ENCODE measurements at places on chromosomes 7 and 10. TPM values are rescaled to one million over a fixed set of nuclear protein-coding genes. Genes with fewer than 3 reads are reported as not detected.

GRCh38 chr10:13483951-13484350 is 44.9 kb downstream of the BEND7 start:
- H3K36me3 ChIP-seq = no peaks in the 10 kb centered on the region
- no peak for DNase-seq
- no peak overlapping the region for H3K4me3 ChIP-seq
- H3K27ac ChIP-seq = no peak overlapping the region

DNA sequence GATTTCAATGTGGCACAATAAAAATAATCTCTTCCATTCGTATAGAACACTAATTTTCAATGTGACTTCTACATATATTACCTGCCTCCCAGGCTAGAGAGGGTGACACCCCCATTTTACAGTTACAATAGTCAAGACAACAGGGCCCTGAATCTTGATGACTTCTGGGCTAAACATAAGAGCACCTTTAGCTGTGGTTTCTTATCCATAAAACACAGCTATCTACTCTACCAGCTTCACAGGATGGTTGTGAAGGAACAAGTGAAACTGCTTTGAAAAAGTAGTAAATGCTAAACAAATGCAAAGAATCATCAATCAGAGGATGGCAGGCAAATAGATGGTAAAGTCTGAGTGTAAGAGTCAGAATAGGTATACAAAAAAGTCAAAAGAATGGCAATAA is 3.6 kb upstream of the TLL2 start:
- no peak overlapping the region for H3K4me3 ChIP-seq
- H3K27me3 ChIP-seq = peaks cover 27% of the 10 kb centered on the region
- peaks cover 19% of the 10 kb centered on the region for H3K4me1 ChIP-seq
- peaks cover 2% of the 10 kb centered on the region for H3K36me3 ChIP-seq

ICA1 gene
- total RNA-seq = 4.7 TPM

CFAP58 gene
- total RNA-seq = 0.22 TPM

GRCh38 chr7:20482071-20482470 is 133.4 kb upstream of the ABCB5 start:
- no peak overlapping the region for H3K4me3 ChIP-seq
- no peaks in the 10 kb centered on the region for H3K27me3 ChIP-seq
- no peaks in the 10 kb centered on the region for H3K36me3 ChIP-seq
- DNase-seq = peak; percentile 55
- no peaks in the 10 kb centered on the region for H3K4me1 ChIP-seq

GRCh38 chr10:17043586-17043985 is 86.0 kb downstream of the CUBN start:
- peaks cover 4% of the 10 kb centered on the region for H3K4me1 ChIP-seq
- H3K27me3 ChIP-seq = no peaks in the 10 kb centered on the region
- no peak overlapping the region for H3K4me3 ChIP-seq
- no peak overlapping the region for H3K27ac ChIP-seq

DNA sequence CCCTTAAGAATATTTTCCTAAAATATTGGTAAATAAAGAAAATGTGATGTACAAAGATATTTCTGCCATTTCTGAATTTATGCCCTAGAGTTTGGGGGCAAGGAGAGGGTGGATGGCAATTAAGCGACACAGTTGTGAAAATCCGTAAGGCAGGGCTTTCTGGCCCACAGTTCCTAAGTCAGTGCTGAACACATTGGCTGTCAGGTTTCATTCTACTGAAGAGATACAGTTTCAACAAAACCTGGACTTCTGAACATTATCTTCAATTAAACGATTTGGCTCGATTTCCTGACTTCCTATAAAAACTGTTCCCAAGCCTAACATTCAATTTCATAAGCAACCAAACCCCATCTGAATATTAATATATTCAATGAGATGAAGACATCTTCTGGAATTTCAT is 61.1 kb upstream of the NEBL start:
- DNase-seq = no peak
- no peak overlapping the region for H3K27ac ChIP-seq
- H3K4me3 ChIP-seq = no peak overlapping the region

SYNPO2L gene
- 35.6 TPM for total RNA-seq

GRCh38 chr7:86243171-86243570 is 400.5 kb upstream of the GRM3 start:
- H3K4me1 ChIP-seq = no peaks in the 10 kb centered on the region
- H3K27me3 ChIP-seq = no peaks in the 10 kb centered on the region
- DNase-seq = no peak
- no peaks in the 10 kb centered on the region for H3K36me3 ChIP-seq

- H3K4me3 ChIP-seq = no peak overlapping the region
- no peaks in the 10 kb centered on the region for H3K4me1 ChIP-seq
- H3K27me3 ChIP-seq = no peaks in the 10 kb centered on the region
- H3K36me3 ChIP-seq = no peaks in the 10 kb centered on the region
Observed at GRCh38 chr10:10149899-10150298, 867.8 kb upstream of the CELF2 start.

ZNF438 gene
- 14.5 TPM for total RNA-seq

DNA sequence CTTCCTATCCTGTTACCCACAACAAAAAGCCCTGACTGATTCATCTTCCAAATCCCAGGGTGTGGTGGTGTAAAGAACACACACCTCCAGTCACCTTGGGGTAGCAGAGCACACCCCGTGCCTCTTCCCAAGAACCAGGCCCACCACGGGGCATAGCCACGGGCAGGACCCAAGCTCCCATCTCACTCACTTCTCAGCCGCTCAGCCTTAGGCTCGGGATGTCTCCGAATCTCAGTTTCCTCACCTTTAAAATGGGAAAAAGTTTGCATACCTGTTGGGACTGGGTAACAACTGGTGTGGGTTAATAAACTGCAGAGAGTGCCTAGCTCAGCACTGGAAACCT is 139.0 kb downstream of the FGFR2 start:
- no peaks in the 10 kb centered on the region for H3K4me1 ChIP-seq
- no peak overlapping the region for H3K27ac ChIP-seq
- H3K4me3 ChIP-seq = no peak overlapping the region
- no peak for DNase-seq
